ENCODE measurements at places on chromosomes 2 and 18.

DNA sequence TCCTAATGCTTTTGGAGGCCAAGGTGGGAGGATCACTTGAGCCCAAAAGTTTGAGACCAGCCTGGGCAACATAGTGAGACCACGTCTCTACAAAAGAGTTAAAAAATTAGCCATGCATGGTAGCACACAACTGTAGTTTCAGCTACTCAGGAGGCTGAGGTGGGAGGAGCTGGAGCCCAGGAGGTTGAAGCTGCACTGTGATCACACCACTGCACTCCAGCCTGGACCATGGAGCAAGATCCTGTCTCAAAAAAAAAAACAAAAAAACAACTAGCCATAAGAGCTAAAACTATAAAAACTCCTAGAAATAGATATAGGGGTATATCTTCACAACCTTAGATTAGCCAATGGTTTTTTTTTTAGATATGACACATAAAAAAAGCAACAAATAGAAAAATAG, 16.9 kb upstream of the COL6A3 start:
- no peak for DNase-seq

DNA sequence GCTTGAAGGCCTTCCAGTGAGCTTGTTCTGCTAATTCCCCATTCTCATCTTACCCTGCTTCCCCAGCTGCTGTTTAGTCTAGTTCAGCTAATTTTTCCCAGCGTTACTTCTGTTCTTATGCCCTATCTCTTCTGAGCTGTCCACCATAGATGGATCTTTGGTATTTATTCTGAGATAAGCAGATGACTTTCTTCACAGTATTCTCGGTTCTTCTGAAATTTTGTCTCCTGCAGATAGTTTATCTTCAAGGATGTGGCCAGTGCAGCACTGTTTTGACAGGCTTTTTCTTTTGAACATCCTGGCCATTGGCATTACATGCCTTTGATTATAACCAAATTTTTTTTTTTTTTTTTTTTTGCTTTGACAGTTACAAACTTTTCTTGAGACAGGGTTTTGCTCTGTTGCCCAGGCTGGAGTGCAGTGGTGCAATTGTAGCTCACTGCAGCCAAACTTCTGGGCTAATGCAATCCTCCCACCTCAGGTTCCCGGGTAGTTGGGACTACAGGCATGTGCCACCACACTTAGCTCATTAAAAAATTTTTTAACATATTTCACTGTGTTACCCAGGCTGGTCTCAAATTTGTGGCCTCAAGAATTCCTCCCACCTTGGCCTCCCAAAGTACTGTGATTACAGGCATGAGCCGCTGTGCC, 134.2 kb downstream of the WDSUB1 start:
- no peak for DNase-seq

- no peak for DNase-seq
Measured at GRCh38 chr2:166841679-166842078, 46.6 kb upstream of the XIRP2 start.

DNA sequence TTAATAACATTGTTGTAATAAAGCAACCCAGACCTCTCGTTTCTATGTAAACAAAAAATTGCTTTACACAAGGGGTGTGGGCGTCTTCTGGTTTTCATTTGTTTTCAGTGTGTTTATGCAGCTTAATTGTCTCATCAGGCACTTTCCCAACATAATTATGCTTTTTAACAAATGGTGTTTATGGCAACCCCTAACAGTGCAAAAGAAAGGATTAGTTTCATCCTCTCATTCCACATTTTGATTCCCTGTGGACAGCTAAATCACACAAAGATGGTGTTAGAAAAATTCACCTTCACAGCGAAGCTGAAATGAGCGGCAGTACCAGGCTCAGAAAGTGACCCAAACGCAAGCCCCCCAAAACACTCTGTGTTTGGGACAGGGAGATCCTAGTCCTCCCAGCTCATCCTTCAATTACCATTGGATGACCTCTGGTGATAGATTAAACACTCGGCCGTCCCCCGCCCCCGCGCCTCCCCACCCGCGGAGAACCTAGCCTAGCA, 724 bp downstream of the FTCDNL1 start:
- no peak for DNase-seq

DNA sequence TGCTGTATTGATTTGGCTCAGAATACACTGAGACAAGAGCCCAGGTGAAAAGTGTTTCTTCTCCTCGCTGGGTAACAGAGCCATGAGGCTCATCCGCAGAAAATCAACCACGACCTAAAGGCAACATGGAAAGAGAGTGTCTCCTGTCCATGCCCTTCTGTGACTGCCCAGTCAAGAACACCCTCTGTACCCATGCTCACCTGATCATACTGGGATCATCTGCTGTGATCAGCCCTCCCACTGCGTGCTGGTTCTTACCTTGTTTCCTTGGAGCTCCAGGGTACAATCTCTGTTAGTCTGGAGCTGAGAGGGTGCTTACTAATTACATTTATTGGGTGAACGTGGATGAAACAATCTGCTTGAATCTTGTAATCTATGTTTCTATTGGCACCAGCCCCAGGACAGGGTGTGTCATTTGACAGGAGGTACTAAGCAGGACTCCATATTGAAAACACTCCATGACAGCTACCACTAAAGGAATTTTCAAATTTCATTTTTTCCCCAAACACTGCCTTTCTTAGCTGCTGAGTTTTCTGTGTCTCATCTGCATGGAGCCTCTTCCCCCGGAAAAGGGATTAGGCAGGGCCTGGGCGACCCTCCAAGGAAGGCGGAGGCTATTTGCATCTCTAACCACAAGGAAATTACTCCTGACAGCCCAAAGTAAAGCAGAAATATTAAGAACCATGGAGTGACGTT, 39.7 kb upstream of the GRP start:
- DNase-seq: no peak

- DNase-seq: no peak
Measured at GRCh38 chr2:149894226-149894625, 306.7 kb upstream of the MMADHC start.
